ENCODE measurements at places on chromosomes 2 and 18.

GRCh38 chr2:185835974-185836373 is 97.4 kb downstream of the FSIP2 start:
- DNase-seq = no peak

- no peak for DNase-seq
Observed at GRCh38 chr2:220969348-220969747, 602.8 kb downstream of the EPHA4 start.

DNA sequence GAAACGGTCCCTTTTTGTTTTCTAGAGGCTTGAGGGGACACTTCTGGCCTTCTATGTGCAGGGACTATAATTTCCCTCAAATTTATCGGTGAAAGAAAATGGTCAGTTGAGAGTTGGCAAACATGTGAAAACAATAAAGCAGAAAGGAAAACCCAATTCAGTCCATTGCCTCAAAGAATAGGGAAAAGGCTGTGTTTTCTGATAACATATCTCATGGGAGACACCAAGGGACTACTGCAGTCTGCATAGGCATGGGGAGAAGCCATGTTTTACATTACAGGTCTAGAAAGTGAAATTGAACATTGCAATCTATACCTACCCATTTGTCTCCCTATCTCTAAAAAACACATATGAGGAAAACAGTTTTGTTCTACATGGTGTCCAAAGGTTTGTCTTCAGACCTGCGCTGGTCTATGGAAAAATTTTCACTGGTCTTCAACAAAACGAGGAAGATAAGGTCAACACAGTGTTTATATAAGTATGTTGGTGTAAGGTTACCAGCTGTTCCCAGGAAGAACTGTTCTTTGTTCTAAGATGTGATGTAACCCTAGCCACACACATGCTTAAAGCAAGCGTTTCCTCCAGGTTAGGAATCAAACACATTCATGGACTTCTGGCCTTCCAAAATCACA is 179.7 kb downstream of the MREG start:
- no peak for DNase-seq

GRCh38 chr2:43724728-43725526 is 48.7 kb upstream of the C1GALT1C1L start:
- no peak for DNase-seq

GRCh38 chr2:136226903-136227302 is 109.0 kb upstream of the CXCR4 start:
- DNase-seq = no peak

DNA sequence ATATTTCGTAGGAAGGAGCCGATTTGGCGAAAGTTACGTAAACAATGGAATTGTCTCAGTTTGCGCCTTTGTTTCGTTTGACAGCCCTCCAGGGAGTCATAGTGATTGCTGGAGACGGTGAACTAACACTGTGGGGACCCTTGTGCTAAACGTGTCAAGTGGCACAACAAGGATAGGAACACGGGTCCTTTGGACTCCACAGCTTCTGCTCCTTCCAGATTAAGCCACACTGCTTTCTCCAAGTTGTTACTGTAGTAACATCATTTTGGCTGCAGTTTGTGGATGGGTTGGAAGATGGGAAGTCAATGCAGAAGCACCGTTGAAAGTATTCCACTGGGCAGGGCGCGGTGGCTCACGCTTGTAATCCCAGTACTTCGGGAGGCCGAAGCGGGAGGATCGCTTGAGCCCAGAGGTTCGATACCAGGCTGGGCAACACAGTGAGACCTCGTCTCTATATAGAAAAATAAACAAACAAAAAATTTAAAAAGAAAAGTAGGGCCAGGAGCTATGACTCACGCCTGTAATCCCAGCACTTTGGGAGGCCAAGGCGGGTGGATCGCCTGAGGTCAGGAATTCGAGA is 636 bp upstream of the IMMT start:
- no peak for DNase-seq

DNA sequence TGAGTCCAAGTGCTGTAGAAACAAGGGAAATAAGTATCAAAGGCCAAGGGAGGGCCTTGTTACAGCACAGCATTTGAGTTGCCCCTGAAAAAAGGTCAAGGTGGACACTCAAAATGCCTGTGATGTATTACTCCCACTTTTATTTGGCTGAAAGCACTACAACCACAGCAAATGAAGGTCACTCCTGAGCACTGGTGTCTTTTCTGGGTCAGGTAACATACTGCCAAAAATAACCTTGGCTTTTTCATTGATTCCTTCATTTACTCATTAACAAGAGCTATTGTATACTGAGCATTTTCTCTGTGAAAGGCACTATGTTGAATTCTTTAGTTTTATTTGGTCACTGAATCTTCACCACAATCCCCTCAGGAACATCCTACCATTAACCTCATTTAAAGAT is 590.3 kb downstream of the BCL11A start:
- DNase-seq = no peak

- no peak for DNase-seq
Observed at GRCh38 chr2:68710756-68711155, 23.9 kb upstream of the ARHGAP25 start.

GRCh38 chr2:112821682-112822081 is 14.9 kb downstream of the IL1B start:
- no peak for DNase-seq

GRCh38 chr2:72788756-72789155 is 37.1 kb downstream of the EXOC6B start:
- no peak for DNase-seq

DNA sequence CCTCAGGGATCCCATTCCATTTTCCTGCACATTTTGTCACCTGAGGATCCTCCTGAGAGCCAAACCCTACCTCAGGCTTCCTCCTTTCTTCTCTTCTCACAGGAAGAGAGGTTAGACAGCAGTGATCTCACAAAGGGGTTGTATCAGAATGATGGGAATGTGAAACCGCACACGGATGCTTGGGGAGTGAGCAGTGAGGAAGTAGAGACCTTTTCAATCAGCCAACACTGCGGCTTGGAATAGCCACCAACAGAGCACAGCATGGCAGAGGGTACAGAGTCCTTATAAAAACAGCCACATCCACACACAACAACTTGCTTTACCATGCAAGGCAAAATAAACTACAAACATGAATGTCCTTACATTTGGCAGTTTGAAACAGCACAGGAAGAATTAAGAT is 8.7 kb downstream of the TMEM182 start:
- DNase-seq = no peak

- DNase-seq = no peak
Observed at GRCh38 chr18:56825321-56825720, 174.2 kb downstream of the WDR7 start.

DNA sequence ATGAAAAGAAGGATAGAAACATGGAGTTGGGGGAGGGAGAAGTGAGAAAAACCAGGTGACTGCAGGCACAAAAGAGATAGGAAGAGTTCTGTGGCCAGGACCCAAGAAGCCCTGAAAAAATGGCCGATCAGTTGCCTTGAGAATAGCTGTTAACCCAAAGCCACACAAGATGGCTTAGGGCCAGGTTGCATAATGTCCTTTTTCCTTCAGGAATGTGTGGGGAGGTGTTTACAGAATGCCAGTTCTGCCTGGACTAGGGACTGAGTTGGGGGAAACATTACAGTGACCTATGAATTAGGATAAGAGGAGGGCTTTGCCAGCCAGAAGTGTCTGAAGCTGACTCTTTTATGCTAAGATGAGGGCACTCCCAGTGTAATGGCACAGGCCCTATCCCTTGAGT is 17.1 kb downstream of the FAM110C start:
- DNase-seq = no peak

- DNase-seq = no peak
Observed at GRCh38 chr2:67526283-67526682, 129.2 kb downstream of the ETAA1 start.

DNA sequence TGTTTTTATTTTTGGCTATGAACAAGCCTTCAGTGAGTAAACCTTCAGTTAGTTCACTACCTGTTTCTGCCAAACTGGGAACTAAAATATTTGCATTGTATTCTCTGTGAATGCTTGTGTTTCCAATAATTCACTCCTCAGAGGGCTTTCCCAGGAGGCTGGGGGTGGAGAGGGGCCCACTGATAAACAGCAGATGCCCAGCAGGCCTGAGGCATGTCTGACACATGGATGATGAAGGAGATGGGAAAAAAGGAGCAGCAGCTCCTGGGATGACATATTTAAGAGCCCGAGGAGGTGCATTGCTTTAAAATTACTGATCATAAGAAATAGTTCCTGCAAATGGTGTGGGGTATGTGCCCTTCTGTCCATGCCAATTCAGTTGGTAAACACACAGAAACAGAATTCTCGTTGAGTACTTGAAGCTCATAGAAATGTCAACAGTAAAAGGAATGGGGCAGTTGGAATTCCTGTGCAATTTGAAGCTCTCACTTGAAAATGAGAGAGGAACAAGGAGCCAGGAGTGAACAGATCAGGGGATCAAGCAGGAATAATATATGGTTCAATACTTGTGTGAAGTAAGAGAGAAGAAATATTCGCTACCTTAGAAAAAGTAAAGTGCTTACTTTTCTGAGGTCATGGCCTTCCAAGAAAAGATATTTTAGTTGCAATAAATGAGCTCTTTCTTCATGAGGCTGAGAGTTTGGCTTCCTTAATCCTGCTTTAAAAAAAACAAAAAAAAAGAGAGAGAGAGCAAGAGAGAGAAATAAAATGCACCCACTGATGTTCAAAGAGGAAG is 22.0 kb upstream of the HNMT start:
- no peak for DNase-seq

DNA sequence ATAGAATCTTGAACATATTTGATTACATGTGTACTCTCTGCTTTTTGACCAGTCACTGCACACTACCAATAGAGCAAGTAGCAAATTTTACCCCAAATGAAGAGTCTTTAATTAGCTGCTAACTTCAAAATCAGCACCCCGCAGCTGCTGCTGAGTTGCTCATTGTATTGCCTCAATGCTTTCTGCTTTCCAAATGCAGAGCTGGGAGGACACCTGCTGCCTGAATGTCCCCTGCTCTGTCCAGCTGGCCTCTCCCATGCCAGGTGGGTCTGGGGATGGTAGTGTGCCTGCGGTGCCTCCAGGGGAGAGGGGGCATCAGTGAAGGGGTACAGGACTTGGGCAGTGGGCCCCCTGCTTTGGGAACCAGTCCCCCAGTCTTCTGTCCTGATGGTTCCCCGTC is 184.8 kb downstream of the PRKCE start:
- DNase-seq = no peak

- DNase-seq = no peak
Observed at GRCh38 chr2:99865818-99866676, 276.3 kb downstream of the AFF3 start.

- no peak for DNase-seq
Observed at GRCh38 chr2:9473985-9474360, 378 bp upstream of the IAH1 start.

GRCh38 chr2:165443511-165443910 is 26.0 kb upstream of the CSRNP3 start:
- no peak for DNase-seq

DNA sequence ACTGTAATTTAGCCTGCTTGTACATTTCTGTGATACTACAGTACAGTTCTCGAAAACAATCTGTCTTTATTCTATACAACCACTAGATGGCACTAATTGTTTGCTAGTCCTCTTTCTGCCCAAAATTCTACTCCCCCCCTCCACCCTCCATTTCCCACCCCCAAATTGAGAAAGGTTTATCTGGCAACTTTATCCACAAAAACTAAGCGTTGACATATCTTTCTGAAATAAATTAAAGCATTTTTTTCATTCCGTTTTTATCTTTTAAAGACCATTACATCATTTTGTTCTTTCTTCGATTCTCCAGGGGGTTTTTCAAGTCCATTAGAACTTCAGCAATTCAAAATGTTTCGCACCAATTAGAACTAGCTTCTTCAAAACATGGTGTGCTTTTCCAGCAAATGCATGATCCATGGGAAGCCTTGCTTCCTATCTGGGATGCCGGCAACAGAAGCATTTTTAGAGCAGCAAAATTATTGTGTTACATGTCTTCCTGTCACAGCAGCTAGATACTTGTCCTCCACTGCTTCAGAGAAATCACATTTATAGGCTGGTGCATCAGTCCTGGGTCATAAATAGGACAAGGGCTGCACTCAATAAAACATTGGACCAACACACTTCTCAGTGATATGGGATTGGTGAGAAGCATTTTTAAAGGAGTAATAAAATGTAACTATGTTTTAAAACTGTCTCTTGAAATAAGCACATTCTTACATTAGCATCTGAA is 241.3 kb downstream of the PAX3 start:
- DNase-seq = no peak

GRCh38 chr18:79275992-79276391 is 119.7 kb upstream of the NFATC1 start:
- no peak for DNase-seq

DNA sequence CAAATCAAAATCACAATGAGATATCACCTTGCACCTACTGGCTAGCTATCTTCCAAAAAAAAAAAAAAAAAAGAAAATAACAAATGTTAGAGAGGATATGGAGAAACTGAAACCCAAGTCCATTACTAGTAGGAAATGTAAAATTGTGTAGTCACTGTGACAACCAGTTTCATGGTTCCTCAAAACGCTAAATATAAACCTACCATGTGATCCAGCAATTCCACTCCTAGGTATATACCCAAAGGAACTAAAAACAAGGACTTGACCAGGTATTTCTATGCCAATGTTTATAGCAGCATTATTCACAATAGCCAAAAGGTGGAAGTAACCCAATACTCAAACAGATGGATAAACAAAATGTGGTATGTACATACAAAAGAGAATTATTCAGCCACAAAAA is 11.7 kb upstream of the SCRN3 start:
- DNase-seq = no peak

DNA sequence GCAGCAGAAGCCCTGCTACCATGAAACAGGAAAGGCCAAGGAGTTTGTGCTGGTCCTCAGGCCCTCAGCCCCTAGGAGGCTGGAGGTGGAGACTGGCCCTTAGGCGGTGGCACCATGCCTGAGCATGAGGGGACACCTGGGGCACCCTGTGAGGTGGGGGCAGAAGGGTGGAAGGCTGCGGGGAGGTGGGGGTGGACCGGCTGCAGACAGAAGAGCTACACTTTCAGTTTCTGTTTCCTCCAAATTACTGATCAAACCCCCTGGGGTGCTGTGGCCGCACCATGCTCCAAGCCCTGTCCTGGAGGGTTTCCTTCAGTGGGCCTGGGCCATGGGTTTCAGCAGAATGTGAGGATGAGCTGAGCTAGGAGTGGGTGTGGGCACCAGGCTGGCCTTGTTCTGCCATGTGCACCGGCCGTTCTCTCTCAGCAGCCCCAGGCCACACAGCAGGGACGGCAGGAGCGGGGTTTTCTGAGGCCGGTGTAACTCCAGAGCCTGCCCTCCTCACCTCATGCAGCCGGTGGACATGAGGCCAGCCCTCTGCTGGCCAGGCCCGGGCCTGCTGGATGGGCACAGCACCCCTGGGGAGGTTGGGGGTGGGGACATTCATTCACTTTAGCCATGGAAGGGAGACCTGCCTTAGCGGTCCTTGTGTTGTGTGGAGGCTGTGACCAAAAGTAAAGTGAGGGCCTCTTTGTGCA is 51.5 kb downstream of the PLEKHB2 start:
- no peak for DNase-seq

DNA sequence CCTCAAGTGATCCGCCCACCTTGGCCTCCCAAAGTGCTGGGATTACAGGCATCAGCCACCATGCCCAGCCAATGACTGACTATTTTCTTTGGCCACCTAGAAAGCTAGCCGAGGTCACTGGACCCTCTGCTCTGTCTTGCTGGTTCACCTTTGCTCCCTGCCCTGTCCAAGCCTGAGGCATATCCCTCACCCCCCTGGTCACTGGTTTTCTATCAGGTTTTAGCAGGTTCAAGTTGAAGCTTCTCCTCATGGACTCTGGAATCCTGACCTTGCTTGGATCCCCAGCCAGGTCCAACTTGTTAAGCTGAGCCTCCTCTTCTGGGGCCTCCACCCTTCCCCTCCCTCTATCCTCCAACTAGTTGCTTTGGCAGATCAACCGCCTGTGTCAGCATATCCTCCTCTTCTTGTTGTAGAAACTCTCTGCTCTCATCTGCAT is 33.4 kb downstream of the PAX8 start:
- no peak for DNase-seq

GRCh38 chr18:2956056-2956455 is 56.9 kb downstream of the LPIN2 start:
- no peak for DNase-seq
